PC-3 (cell line): ENCODE measurements at places on chromosomes 3 and 15. TPM values are rescaled to one million over a fixed set of nuclear protein-coding genes. Genes with fewer than 3 reads are reported as not detected.

The TMOD2 gene
- 0.95 and 1.4 TPM in 2 replicates for total RNA-seq

The SNURF gene
- total RNA-seq, result 6.0 and 13.1 TPM in 2 replicates

The RHOA gene
- 278 and 292 TPM in 2 replicates for total RNA-seq

The KLHL25 gene
- 7.2 and 12.5 TPM in 2 replicates for total RNA-seq

The CCR9 gene
- not detected in 2 replicates for total RNA-seq

The RASGRP1 gene
- total RNA-seq, result not detected in 2 replicates

The MYO5C gene
- total RNA-seq, result 16.7 and 17.7 TPM in 2 replicates

The UPK1B gene
- 0.04 TPM in 1 of 2 replicates, not detected in the other for total RNA-seq

The AMT gene
- total RNA-seq, result 1.6 and 1.8 TPM in 2 replicates

The SLC28A2 gene
- not detected in 2 replicates for total RNA-seq

The NANOGP8 gene
- not detected in 2 replicates for total RNA-seq

The DUOXA1 gene
- total RNA-seq, result 1.3 TPM in 1 of 2 replicates, not detected in the other

The ILDR1 gene
- 4.8 and 5.6 TPM in 2 replicates for total RNA-seq

The ACSBG1 gene
- total RNA-seq, result 0.36 and 0.40 TPM in 2 replicates

The MOBP gene
- not detected in 2 replicates for total RNA-seq

The ZIC1 gene
- total RNA-seq, result not detected in 2 replicates

The FAM174B gene
- total RNA-seq, result 9.6 and 14.2 TPM in 2 replicates

The CCDC191 gene
- 1.3 and 1.7 TPM in 2 replicates for total RNA-seq

The P2RY14 gene
- not detected in 2 replicates for total RNA-seq

The ZNF662 gene
- 0.04 TPM in 1 of 2 replicates, not detected in the other for total RNA-seq

The SLC22A14 gene
- total RNA-seq, result 0.07 TPM in 1 of 2 replicates, not detected in the other

The CD96 gene
- not detected in 2 replicates for total RNA-seq

The SMAD6 gene
- 19.9 and 21.8 TPM in 2 replicates for total RNA-seq

The GNAT1 gene
- 0.22 TPM in 1 of 2 replicates, not detected in the other for total RNA-seq

The HAUS2 gene
- 36.5 and 44.1 TPM in 2 replicates for total RNA-seq

The CPN2 gene
- 0.07 TPM in 1 of 2 replicates, not detected in the other for total RNA-seq

The SLC9C1 gene
- total RNA-seq, result not detected in 2 replicates

The PLCL2 gene
- total RNA-seq, result 9.8 and 10.5 TPM in 2 replicates

The TRH gene
- total RNA-seq, result not detected in 2 replicates
